Breast epithelium (tissue), 4 donors: ENCODE measurements at places on chromosomes 16 and 17. TPM values are rescaled to one million over a fixed set of nuclear protein-coding genes. Genes with fewer than 3 reads are reported as not detected.

Gene C17orf100
- total RNA-seq: 0.88 TPM

Gene PRR11
- 0.33 TPM for total RNA-seq

Gene PMFBP1
- total RNA-seq: 2.2 TPM

Gene ZSWIM7
- total RNA-seq: 20.9 TPM

Gene CTRB1
- not detected for total RNA-seq

Gene KRTAP4-5
- total RNA-seq: not detected

Gene TBC1D3C
- total RNA-seq: not detected

Gene FBXL16
- not detected for total RNA-seq

Gene FOXF1
- 0.66 TPM for total RNA-seq

Gene PKMYT1
- total RNA-seq: 1.4 TPM

Gene STH
- total RNA-seq: not detected

Gene EME1
- total RNA-seq: 2.0 TPM

GRCh38 chr17:6177941-6178694 lies 107.9 kb downstream of the WSCD1 start:
- DNase-seq: no peak
- no peak overlapping the region for H3K4me3 ChIP-seq
- H3K27me3 ChIP-seq: no peaks in the 10 kb centered on the region

- DNase-seq: no peak
- no peaks in the 10 kb centered on the region for H3K36me3 ChIP-seq
- H3K4me3 ChIP-seq: peak overlapping the region; percentile 22
- no peak overlapping the region for H3K27ac ChIP-seq
Observed at GRCh38 chr16:87305505-87306391, 11.4 kb downstream of the C16orf95 start.

DNA sequence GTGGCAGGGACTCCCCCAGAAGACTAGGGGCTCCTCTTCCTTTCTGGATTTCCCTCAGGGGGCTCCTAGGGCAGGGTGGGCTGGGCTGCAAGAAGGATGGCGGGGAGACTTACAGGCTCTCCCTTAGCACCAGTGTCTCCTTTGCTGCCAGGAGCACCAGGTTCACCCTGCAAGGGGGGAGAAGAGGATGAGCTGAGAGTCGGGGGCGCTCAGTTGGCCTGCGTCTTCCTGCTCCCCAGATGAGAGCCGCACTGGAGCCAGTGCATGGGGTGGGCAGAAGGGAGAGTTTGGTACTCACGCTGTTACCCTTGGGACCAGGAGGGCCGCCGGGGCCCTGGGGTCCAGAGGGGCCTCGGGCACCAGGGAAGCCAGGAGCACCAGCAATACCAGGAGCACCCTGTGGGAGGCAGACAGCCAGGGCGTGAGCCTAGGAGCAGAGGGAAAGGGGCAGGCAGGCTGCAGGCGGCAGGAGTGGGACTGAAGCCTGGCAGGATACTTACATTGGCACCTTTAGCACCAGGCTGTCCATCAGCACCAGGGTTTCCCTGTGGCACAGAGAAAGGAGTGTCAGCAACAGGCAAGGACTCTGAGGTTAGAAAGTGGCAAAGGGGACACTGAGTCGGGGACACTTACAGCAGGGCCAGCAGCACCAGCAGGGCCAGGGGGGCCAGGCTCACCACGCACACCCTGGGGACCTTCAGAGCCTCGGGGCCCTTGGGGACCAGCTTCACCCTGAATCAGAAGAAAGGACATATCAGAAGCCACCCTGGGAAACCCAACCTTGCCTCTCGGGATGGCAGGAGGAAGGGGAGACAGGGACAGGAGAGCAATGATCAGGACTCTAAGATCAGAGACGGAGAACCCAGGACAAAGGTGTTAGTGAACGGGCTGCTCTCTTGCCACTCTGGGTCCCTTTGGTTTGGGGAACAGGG lies 6.2 kb downstream of the COL1A1 start:
- H3K27ac ChIP-seq: peak overlapping the region; percentile 30
- H3K4me1 ChIP-seq: peaks cover 8% of the 10 kb centered on the region
- DNase-seq: no peak
- H3K36me3 ChIP-seq: no peaks in the 10 kb centered on the region
- no peak overlapping the region for H3K4me3 ChIP-seq

DNA sequence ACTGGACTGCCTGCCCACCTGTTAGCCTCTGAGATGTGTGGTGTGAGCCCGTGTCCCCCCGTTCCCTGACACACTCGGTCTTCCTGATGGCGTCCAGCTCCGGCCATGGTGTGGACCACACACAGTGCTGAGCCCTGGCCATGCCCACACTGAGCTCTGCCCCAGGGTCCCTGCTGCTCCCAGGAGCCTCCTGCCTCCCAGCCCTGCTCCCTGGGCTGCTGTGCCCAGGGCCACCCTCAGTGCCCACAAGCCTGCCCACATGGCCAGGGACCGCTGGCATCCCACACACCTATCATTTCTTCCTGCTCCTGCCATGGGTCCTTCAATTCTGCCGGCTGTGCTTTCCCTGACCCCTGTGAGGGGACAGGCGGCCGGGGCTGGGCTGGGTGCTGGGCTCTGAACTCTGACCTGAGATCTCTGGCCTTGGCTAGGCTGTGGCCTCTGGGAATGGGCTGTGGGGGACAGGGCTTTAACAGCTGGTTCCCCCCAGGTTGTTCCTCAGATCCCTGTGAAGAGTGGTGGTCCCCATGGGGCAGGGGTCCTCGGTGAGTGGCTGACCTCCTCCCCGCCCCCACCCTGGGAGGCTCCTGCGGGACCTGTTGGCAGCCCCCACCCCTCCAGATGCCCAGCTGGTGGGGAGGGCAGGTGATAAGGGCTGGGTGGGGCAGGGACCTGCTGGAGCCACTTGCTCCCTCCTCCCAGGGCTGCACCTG lies 4.0 kb downstream of the CEMP1 start:
- no peak overlapping the region for H3K4me3 ChIP-seq
- H3K27ac ChIP-seq: no peak overlapping the region

GRCh38 chr17:70168044-70168976 lies 1.0 kb upstream of the KCNJ2 start:
- DNase-seq: peak; percentile 55
- no peaks in the 10 kb centered on the region for H3K4me1 ChIP-seq
- peak overlapping the region; percentile 67 for H3K4me3 ChIP-seq
- peak overlapping the region; percentile 76 for H3K27ac ChIP-seq
- H3K27me3 ChIP-seq: peaks cover 29% of the 10 kb centered on the region

GRCh38 chr17:70207184-70207583 lies 37.9 kb downstream of the KCNJ2 start:
- no peaks in the 10 kb centered on the region for H3K36me3 ChIP-seq
- DNase-seq: no peak
- H3K4me3 ChIP-seq: no peak overlapping the region

DNA sequence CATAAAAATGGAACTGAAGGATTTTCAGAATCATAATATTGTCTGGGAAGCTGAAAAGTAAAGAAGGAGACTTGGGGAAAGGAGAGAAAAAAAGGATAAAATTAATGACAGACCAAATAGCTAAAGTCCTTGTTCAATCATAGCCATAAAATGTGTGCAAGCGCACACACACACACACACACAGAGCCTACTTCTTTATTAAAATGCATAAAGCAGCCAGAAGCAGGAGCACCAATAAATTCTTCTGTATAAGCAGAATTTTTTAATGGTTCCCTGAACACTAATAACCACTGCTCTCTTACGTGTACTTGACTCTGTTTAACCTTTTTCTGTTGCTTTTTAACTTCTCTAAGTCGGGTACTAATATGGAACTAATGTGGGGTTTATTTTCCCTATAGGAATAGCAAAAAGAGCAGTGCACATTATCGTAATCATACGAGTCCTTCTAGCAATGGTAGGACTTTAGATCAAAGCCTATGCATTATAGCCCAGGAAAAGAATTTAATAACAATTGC lies 131.0 kb upstream of the PSMD7 start:
- DNase-seq: no peak
- H3K4me3 ChIP-seq: no peak overlapping the region
- no peak overlapping the region for H3K27ac ChIP-seq
- no peaks in the 10 kb centered on the region for H3K27me3 ChIP-seq

- H3K27me3 ChIP-seq: no peaks in the 10 kb centered on the region
- peaks cover 10% of the 10 kb centered on the region for H3K36me3 ChIP-seq
- DNase-seq: no peak
Observed at GRCh38 chr17:46943501-46944393, 20.8 kb downstream of the GOSR2 start.

DNA sequence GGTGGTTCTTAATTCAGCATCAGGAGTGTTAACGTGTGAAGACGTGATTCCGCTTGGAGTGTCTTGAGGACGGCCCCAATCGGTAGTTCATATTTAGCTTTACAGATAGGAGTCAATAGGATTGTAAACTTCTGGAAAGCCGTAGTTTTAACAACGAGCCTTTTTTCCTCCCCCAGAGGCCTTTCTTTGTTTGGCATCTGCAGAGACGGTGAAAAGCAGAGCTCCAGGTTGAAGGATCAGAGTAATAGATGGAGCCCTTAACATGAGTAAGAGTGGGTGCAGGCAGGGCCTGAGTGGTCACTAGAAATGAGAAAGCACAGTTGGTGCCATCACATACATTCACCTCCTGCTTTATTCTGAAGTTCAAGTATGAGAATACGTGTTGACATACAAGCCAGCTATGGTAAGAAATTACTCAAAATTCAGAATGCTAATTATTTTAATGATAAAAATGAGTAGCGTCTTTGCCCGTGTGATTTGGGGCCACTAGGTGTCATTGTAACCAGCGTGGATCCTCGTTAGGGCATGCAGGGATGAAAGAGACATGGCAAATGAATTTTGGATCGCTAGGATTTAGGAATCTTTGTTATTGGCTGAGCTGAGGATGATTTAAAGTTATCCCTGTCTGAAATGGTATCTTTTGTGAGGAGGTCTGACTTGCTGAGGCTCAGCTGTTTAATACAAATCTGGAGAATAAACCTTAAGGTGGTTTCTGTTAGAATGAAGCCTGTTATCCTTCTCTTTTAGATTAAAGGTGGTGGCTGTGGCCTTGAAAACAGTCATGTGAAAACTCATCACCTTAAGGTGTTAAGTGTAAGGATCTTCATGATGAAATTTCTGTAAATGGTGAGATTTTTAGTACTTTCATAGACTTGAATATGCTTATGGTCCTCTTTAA lies 18.6 kb downstream of the PRCD start:
- H3K4me1 ChIP-seq: peaks cover 40% of the 10 kb centered on the region
- peak overlapping the region; percentile 75 for H3K4me3 ChIP-seq
- no peak for DNase-seq

DNA sequence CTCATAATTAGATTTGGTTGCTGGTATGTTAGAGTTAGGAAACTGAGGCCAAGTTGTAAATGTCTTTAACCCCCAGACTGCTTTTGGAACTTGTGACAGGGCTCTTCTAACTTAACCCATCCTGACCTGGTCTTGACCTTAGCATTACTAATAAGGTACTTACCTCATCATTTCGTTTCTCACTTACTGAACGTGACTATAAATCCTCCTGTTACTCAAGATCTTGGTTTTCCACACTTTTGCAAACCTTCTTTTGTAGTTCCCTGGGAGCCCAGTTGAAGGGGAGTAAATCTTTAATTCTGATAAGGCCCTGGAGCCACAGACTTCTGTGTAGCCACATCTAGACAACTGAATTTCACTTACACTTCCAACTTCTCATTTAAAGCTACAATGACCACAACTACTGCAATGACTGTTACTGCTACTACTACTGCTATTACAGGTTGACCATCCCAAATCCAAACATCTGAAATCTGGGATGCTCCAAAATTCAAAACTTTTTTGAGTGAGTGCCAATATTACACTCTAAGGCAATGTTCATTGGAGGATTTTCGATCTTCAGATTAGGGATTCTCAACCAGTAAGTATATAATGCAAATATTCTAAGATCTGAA lies 248.8 kb upstream of the TBX2 start:
- DNase-seq: no peak
- H3K27me3 ChIP-seq: no peaks in the 10 kb centered on the region
- H3K4me1 ChIP-seq: no peaks in the 10 kb centered on the region
- H3K36me3 ChIP-seq: no peaks in the 10 kb centered on the region

GRCh38 chr17:41049110-41049509 lies 2.0 kb upstream of the KRTAP2-1 start:
- H3K27ac ChIP-seq: no peak overlapping the region
- no peaks in the 10 kb centered on the region for H3K27me3 ChIP-seq
- no peaks in the 10 kb centered on the region for H3K4me1 ChIP-seq
- no peak for DNase-seq
- H3K36me3 ChIP-seq: no peaks in the 10 kb centered on the region

- no peaks in the 10 kb centered on the region for H3K36me3 ChIP-seq
- H3K27me3 ChIP-seq: no peaks in the 10 kb centered on the region
- peak overlapping the region; percentile 94 for H3K4me3 ChIP-seq
- H3K27ac ChIP-seq: peak overlapping the region; percentile 98
- peak; percentile 28 for DNase-seq
- peaks cover 8% of the 10 kb centered on the region for H3K4me1 ChIP-seq
Observed at GRCh38 chr16:11254913-11255736, 879 bp downstream of the SOCS1 start.

GRCh38 chr16:30075503-30076275 lies at the start of gene PPP4C:
Gene PPP4C (plus strand): TSS chr16:30075994. CDS start chr16:30076378, 384 bp downstream.
- H3K4me1 ChIP-seq: no peaks in the 10 kb centered on the region
- DNase-seq: peak; percentile 80
- H3K27me3 ChIP-seq: no peaks in the 10 kb centered on the region
- H3K27ac ChIP-seq: peak within 1 kb of the TSS; percentile 95
- H3K4me3 ChIP-seq: peak within 1 kb of the TSS; percentile 76

- DNase-seq: no peak
- no peaks in the 10 kb centered on the region for H3K36me3 ChIP-seq
- H3K27ac ChIP-seq: peak overlapping the region; percentile 56
- H3K4me3 ChIP-seq: peak overlapping the region; percentile 86
- H3K27me3 ChIP-seq: no peaks in the 10 kb centered on the region
Observed at GRCh38 chr17:41810659-41811548, 845 bp downstream of the P3H4 start.

DNA sequence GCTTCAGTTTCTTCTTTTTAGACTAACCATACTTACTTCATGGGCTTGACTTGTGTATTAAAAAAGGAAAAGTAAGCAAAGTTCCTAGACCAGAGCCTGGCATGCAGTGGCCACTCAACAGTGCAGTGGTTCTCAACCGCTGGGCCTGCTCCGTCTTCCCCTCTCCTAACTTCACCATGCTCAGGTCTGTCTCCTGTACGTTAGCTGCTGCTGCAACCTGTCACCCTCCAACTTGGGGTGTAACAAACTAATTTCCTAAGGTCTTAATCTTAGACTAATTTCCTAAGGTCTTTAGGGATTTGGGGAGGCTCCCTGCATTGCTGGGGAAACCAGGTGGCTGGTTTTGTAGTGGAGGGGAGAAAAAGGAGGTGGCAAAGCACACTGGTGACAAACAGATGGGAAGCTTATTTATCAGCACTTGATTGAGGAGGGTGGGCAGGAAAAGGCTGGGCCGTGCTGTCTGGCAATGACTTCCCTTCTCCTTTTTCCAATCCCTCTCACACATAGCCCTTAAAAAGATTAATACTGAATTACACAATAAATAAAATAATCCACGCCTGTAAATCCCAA lies 2.2 kb upstream of the ARL4D start:
- no peaks in the 10 kb centered on the region for H3K36me3 ChIP-seq
- no peak overlapping the region for H3K27ac ChIP-seq
- H3K27me3 ChIP-seq: no peaks in the 10 kb centered on the region
